ENCODE measurements at places on chromosomes 12 and 14. TPM values are rescaled to one million over a fixed set of nuclear protein-coding genes. Genes with fewer than 3 reads are reported as not detected.

GRCh38 chr14:92198804-92199203 is 77.0 kb downstream of the CPSF2 start:
- DNase-seq = no peak

DNA sequence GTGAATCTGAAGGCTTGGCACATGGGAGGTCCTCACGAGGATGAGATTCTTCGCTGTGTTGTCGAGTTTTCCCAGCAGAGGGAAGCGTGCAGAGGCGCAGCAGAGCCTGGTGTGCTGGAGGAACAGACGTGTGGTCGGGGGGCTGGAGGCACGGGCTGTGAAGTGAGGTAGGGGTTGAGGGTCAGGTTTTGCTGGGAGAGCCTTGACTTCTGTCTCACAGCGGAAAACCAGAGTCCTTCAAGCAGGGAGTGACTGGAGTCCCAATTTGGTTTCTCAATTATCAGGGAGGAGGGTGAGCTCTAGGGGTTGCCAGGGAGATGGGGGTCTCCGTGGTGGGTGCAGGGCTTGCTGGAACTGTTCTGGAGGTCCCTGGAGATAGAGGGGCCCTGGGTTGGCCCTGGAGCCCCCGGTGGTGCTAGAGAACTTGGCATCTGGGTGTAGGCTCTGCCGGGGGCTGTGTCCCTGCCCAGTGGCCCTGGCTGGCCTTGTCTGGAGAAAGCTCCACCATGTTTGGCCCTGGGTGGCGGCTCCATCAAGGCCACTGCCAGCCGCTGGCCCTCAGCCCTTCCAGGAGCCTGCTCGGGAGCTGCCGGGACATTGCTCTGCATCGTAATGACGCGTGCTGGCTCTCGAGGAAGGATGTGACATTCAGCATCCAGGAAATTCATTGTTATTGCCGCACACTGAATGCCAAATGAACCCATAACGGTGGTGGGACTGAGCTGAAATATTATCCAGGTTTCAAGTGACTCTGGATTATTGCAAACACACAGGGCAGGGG is 215.7 kb downstream of the KIF26A start:
- DNase-seq = peak; percentile 72

- DNase-seq = no peak
Measured at GRCh38 chr12:30010071-30011052, 226.6 kb upstream of the TMTC1 start.

GRCh38 chr12:68978678-68979077 is 45.7 kb upstream of the CPM start:
- DNase-seq = no peak

- no peak for DNase-seq
Measured at GRCh38 chr12:22304341-22304740, 30.2 kb downstream of the ST8SIA1 start.

DNA sequence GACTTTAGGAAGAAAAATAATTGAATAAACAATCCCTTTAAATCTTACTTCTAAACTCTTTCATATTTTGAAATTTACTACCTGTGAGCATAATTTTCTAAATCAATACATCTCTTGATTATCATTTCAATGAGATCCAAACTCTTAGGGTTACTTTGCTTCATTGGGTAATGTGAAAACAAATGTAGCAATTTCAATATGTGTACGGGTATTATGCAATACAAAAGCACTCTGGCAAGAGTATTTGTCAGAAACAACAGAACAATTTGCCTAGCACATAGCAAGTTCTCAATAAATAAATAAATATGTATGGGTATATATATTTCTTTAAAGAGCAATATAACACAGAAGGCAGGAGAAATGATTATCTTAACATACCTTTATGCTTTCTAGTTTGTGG is 77.1 kb downstream of the PLEKHG7 start:
- DNase-seq = no peak

- DNase-seq = peak; percentile 89
Measured at GRCh38 chr14:104393898-104394381, 185.6 kb upstream of the C14orf180 start.

GRCh38 chr12:1314523-1314922 is 279.9 kb downstream of the FBXL14 start:
- no peak for DNase-seq

- no peak for DNase-seq
Measured at GRCh38 chr14:51884086-51884927, 23.9 kb downstream of the GNG2 start.

DNA sequence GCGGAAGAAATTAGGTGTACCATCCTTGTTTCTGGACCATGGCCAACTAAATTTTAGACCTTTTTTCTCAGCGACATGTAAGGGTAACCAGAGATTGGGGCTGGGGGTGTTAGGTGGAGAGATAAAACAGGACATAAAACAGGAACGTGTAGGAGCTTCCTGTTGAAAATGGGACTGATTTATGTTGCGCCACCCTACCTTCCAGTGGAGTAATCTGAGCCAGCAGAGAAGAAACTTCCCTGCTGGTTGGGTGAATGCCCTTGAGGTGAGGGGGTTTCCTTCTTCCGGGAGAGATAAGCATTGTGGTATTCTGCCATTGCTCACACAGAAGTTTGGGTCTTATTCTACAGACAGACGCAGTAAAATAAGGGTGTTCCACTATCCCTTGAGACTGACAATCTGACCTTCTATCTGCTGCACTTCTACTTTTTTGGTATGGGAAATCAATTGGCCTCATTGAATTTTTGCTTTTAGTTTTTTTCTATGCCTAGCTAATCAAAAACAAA is 417.6 kb downstream of the PCNX1 start:
- no peak for DNase-seq

DNA sequence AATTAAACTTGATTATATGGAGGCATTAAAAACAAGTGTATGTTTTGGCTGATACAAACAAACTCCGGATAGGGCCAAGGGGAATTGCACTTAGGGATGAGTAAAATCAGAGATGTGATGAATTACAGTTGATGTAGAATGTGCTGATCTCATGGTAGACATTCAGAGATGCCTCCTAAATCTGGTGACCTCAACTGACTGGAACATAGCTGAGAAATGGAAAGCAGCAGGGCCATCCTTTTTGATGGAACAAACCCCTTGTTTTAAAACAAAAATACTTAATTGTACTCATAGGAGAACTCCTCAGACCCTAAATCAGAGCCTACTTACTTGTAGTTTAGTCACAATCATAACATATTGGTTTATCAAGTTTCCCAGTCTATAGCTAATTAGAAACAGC is 122.8 kb downstream of the C12orf75 start:
- no peak for DNase-seq

DNA sequence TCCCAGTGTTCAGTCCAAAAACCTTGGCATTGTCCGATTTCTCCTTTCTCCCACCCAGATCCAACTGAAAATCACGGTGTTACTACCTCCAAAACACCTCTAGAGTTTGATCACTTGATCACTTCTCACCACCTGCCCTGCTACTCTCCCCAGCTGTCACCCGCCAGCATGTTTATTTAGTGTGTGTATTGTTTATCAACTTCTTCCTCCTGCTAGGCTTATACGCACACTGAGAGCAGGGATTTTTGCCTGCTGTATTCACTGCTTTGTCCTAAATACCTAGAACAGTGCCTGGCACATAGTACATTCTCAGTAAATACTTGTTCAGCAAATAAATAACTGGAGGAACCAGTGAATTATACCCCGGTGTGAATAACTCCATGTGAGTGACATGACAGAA is 5.0 kb downstream of the BDKRB1 start:
- DNase-seq = no peak

DNA sequence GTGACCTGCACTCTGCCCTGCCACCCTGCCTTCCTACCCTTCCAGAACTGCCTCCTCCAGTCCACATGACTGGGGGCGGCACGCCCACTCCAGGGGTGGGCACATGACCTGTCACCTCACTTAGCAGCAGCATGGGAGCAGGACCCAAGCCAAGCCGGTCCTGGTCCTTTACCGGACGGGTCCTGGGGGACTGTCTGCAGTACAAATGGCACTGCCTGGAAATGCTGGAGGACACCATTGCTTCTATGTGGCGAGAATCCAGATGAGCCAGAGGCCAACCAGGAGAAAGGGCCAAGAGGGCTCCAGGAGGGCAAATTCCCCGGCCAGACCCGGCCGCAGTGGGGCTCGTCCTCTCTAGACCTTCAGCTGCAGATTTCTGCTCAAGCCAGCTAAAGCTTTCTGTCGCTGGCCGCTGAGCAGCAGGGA is 33.1 kb downstream of the ITPK1 start:
- DNase-seq = peak; percentile 47

DNA sequence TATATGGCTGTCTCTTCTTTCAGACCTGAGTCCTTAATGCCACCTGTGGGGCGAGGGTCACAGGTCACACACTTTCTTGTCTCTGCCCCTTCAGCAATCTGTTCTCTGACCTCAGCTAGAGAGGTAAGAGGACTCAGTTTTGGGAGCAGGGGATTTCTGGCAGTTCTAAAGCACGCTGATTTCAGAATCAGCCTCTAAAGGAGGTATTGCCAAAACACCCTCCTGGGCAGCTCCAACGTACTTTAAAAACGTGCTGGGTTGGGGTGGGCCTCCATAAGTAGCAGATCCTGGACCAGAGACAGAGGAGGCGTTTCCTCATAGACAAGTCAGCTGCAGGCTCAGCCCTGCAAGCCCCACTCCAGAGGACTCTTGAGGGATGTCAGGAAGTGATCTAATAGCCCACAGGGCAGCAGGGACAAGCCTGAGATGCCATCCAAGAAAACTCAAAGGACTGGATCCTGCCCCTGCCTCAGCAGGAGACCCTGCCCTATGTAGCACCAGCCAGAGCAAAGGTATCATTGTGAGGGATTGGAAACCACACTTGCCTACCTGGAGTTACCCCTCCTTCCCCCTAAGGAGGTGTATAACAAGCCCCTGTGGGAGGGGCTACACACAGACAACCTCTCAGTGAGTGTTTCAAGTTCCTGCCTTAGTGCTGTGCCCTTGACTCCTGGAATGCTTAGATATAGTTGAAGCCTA is 8.5 kb downstream of the CTDSP2 start:
- DNase-seq = peak; percentile 69

DNA sequence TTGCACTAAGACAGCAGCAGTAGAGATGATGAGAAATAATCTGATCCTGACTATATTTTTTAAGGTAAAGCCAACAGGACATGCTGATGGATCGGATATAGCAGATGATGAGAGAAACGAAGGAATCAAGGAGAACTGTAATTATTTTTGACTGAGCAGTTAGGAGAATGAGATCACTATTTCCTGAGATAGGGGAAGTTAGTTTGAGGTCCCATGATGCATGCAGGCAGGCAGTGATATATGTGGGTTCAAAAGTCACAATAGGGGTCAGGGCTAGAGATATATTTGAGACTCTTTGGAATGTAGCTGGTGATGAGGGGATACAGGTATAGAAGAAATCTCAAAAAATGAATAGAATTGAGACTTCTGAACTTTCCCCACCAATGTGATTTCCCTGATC is 107.6 kb downstream of the GTF2A1 start:
- DNase-seq = no peak

DNA sequence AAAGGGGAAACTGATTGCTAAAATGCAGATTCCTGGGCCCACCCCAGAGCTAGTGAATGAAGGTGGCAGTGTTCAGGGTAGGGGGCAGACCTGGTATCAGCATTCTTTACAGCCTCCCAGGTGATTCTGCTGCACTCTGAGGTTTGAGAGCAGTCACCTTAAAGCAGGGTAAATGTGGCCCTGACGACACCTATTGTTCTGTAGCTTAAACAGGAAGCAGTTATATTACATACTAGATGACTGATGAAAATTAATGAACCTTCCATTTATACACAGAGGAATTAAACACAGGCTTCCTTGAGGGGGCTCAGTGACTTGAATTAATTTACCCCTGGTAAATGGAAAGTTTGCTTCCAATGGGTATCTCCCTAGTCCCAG is 25.3 kb downstream of the NUAK1 start:
- no peak for DNase-seq

GRCh38 chr12:19410629-19411185 is 28.6 kb upstream of the AEBP2 start:
- DNase-seq = no peak

Gene THAP2
- 4.9 TPM for total RNA-seq

Gene ARMH4
- total RNA-seq = 4.7 TPM

Gene MYO1A
- total RNA-seq = 0.06 TPM

Gene CCDC177
- total RNA-seq = not detected

Gene GLIPR1
- total RNA-seq = 8.8 TPM
